Astrocyte of the spinal cord (primary cell): ENCODE measurements at places on chromosomes 6 and 20.
A peak's percentile ranks its signal among the peaks of the same experiment; 100 is the strongest.

DNA sequence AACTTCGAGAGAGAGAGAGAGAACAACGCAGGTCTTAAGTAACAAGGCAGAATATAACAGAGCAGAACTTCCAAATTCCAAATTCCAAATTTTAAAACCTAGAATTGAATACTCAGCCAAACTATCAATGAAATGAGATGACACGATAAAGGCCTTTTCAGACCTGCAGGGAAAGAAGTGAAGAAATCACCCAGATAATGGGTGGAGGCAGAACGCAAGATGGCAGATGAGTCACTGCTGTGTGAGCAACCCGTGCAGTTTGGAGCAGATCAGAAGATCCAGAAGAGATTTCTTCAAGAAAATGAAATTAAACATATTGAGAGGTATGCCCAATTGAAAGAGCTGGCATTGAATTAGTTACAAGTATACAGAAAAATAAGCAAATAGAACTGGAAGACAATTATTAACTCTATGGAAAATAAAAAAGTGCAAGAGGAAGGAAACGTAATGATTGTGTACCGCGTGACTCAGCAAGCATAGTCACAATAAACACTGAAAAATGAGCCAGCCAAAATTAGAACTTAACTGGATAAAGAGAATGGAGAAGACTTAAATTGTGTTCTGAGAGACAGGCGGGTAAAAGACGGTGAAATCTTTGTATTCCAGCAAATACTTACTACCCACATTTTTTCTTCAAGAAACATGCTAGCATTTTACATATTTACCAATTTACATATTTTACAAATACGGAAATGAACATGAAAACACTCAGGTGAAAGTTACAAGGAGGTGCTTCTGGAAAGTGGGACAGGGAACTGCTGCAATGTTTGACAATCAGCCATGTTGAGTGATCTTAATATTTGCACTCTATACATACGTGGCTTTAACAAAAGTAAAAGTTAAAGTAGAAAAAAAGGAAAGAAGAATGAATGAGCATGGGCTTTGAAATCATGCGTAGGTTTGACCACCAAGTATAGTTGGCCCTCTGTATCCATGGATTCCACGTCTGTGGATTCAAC, 87.9 kb upstream of the CDYL start:
- DNase-seq, result peak; percentile 80

DNA sequence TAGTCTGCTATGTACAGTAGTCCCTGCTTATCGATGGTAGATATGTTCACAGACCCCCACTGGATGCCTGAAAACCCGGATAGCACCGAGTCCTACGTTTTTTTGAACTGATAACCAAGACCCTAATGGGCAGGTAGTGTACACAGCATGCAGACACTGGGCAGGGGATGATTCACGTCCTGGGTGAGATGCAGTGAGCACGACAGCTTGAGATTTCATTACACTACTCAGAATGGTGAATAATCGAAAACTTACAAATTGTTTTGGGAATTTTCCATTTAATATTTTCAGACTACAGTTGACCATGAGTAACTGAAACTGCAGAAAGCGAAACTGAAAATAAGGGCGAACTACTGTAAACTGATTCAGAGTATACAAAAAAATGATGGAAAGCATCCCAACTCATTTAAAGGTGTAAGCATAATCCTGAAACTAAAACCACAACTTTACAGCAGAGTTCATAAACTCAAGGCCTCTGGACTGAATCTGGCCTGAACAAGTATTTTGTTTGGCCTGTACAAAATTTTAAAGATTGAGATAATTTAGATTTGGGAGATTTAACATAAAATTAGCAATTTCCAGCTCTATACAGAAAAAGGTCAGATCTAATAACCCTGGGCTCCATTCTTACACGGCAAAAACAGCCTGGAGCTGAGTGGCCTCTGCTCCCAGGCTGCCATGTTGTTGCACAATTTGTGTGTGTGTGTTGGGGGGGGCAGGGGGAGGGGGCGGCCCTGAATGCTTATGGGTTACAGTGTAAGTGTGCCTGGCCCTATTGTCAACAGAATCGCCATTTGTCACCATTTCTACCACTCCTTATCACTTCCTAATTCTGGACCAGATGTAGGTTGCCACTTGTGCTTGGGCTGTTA, 34.9 kb downstream of the RNF24 start:
- DNase-seq, result peak; percentile 60

- DNase-seq, result no peak
These were observed 67.3 kb upstream of the ZNF217 start for GRCh38 chr20:53660947-53661381.

- no peak for DNase-seq
These were observed 45.2 kb downstream of the DEFB114 start for GRCh38 chr6:49918787-49919186.

GRCh38 chr6:159149641-159150040, 19.6 kb upstream of the FNDC1 start:
- no peak for DNase-seq

DNA sequence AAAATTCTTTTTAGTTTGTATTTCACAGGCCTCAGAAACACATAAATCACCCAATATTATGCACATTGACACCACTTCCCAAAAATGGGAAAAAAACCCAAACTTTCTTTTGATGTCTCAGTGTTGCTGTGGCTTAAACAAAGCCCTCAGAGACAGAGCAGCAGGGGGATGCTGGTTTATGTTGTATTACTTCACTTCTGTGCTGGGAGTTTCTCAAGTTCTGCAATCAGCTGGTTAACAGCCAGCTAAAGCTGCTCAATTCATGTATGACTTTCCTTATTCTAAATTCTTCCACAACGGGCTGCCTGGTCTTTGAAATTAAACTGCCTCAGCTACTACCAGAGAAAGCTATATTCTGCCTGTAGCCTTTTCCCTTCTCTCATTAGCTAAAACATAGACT, 5.6 kb downstream of the FILIP1 start:
- peak; percentile 29 for DNase-seq

DNA sequence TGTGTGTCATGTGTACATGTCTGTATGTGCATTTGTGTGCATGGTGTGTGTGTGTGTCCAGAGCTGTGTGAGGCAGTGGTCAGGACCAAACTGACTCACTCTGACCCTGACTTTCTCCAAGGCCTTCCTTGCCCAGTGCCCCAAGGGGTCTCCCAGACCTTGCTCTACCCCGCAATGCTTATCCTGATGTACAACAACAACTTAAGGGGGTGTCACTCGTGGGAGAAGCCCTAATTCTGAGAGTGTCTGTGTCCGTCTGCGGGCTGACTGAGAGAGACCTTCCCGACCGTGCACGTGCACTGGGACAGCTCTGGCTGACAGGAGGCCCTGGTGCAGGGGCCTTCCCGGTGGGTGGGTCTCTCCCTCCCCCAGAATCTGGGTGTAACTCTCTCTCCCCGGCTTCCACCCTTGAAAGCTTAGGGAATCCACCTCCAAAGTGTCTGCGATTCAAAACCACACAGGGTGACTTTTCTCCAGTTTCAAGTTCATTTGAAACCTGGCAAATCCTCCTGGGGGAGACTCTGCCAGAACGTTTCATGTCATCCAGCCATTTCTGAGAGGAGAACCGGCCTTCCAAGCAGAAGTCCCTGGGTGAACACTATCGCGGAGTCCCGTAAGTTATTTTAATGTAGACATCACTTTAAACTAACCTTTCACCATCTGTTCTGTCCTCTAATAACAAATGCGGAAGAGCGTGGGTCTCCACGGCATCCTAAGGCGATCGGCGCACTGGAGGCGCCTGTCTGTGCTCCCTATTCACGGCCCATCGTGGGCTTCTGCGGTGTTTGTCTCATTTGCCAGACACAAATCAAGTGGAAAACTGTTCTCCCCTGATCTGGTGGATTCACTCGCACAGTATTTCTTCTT, 225.5 kb downstream of the TAF4 start:
- DNase-seq, result no peak

DNA sequence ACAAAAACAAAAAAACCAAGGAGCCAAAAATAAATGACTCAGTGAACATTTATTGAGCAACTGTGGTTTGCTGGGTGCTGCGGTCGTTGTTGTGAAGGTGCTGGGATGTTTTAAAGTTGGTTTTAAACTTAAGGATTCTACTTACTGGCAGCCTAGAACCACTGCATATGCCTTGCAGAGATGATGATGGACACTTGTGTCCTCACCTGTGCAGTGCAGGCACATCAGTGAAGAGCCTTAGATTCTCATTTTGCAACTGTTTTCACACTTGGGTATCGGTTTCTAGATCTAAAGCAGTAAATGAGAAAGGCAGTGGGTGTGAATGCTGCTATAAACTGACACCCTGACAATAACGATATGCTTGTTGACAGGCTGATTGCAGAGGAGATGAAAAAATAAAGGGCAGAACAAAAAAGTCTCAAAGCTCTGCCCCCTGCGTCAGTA, 68.8 kb downstream of the UTRN start:
- no peak for DNase-seq

- DNase-seq, result no peak
These were observed 86.5 kb downstream of the SERAC1 start for GRCh38 chr6:158081657-158081935.

GRCh38 chr20:18360635-18361034, 72.3 kb downstream of the ZNF133 start:
- no peak for DNase-seq

DNA sequence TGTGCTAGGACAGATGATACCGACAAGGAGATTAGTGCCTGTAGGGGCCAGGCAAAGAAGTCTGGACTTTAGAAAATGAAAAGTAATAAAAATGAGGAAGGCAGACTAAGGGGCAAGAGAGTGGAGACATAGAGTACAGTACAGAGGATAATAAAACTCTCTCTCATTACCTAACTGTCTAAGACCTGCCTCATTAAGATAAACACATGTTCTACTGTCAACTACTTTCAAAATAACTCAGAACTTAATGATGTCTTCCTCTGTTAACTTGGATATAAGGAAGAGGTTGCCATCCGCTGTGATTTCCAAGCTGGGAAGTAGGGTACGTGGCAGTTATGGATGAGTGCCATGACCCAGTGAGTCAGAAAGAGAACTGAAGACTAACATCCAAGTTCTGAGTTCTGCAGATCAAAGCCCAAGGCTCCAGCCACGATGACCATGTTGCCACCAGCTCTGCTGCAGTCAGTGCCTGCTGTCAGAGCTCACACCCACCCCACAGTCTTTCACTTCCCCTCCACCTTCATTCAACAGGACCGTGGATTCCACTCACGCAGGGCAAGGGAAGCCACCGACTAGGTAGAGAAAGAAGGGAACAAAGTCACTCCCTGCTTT, 81.8 kb downstream of the KIF16B start:
- no peak for DNase-seq

GRCh38 chr6:29720863-29721262, 2.4 kb upstream of the HLA-F start:
- DNase-seq, result no peak
